Germinal center (tissue), 1 donor: ENCODE measurements at places on chromosomes 2 and 18.

DNA sequence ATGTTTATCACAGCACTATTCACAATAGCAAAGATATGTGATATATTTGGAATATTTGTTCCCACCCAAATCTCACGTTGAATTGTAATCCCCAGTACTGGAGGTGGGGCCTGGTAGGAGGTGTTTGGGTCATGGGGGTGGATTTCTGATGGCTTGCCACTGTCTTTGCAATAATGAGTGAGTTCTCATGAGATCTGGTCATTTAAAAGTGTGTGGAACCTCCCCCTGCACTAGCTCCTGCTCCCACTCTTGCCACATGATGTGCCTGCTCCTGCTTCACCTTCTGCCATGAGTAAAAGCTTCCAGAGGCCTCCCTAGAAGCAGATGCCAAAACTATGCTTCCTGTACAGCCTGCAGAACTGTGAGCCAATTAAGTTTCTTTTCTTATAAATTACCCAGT, 72.2 kb upstream of the DYNC1I2 start:
- DNase-seq = no peak

GRCh38 chr2:10030311-10030736, 13.0 kb upstream of the KLF11 start:
- DNase-seq = no peak

DNA sequence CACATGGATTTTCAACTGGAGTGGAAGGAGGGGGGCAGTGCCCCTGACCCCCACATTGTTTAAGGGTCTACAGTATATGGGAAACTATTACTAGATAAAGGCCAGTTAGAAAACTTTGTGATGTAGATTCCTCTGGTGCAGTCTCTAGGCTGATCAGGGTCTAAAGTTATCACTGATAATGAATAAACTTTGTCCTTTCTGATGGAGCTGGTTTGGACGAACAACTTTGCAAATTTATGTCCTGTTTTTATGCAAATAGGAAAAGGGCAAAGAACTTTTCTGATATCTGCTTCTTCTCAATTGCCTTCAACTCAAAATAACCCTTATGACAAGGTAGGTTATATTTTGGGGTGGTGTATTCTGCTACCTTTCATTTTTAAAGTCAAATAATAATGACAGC, 829.2 kb upstream of the ACVR2A start:
- no peak for DNase-seq

GRCh38 chr18:53458944-53459580, 765.4 kb downstream of the MBD2 start:
- DNase-seq = no peak

DNA sequence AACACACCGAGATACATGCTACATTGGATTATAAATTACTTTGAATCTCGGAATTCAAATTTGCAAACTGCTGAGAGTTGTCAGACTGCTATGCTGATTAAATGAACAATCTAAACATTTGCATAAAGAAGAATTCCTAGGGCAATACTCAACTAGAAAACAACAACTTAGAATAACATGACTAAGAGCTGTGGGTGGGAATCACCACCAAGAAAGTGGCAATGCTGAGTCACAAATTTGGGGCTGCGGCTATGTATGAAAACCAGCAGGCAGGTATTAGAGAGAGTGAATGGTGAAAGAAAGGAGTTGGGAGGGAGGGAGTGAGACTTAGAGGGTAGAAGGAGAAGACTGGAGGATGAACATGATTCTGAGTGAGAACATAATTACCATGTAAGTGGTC, 559.5 kb downstream of the PIK3C3 start:
- DNase-seq = no peak

GRCh38 chr2:73983322-73984202, 1.1 kb upstream of the TET3 start:
- no peak for DNase-seq

GRCh38 chr2:177312562-177312961, 48.0 kb upstream of the NFE2L2 start:
- DNase-seq = no peak

DNA sequence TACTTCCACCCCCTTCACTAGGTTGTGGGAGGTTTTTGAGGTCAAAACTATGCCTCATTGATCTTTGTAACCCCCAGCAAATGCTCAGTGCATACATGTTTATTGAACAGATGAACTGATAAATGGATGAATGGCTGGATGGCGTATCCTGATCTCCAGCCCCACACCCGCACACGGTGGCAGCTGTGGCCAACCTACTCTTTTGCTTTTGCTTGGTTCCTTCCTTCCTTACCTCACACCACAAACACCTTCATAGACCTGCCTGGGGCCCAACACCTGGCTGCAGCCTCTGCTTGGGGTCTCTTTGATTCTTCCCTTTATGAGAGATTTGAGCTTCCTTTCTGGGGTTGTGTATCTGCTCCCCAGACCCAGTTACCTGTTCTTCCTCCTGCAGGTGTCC, 25.9 kb downstream of the SPP2 start:
- no peak for DNase-seq

DNA sequence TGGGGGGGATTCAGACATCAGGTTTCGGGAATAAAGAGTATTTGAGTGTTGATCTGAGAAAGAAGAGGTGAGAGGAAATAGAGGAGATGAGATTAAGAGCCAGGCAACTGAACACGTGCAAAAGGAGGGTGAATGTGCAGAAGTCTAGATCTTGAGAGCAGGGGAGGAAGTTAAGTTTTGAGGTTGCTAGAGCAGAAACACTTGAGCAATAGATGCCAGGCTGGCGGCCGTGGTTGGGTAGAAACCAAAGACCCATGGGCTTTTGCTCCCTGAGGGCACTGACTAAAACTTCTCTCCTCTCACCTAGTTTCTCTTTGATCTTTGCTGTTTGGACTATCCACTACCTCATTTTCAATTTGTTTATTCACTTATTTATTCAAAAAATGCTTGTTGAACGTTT, 116.0 kb downstream of the CDC42EP3 start:
- peak; percentile 62 for DNase-seq

DNA sequence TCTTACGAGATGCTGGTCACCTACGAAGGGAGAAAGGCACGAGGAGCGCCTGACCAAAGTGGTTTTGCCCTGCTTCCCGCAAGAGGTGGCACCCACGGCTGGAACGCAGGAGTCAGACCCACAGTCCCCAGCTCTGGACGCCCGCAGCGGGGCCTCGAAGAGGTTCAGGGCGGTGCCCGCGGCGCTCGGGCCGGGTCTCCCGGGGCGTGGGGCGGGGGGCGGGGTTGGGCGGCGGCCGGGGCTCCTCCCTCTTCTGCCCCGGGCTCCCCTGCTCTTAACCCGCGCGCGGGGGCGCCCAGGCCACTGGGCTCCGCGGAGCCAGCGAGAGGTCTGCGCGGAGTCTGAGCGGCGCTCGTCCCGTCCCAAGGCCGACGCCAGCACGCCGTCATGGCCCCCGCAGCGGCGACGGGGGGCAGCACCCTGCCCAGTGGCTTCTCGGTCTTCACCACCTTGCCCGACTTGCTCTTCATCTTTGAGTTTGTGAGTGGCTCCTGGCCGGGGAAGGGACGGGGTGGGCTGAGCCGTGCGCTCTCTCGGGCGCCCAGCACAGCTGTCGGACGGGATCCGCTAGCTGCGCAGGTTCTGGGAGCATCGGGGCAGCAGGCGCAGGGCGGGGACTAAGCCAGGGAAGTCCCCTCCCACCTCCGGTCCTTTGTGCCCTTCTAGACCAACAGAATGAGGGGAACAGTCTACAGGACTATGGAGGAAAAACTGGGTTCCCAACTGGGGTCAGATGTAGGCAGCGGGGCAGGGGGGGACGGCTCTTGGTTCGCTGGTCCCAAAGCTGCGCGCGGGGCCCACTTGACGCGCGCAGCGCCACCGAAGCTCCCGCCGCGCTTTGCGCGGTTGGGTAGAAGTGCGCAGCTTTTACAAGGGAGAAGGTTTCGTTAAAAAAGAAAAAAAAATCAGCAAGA, at the start of gene MAL:
TSS of gene MAL (plus strand) at position 303 of the 914 bp plus-strand sequence. CDS start at position 388, 85 bp downstream.
- peak; percentile 23 for DNase-seq

GRCh38 chr2:111216811-111217652, 96.3 kb downstream of the BCL2L11 start:
- no peak for DNase-seq

DNA sequence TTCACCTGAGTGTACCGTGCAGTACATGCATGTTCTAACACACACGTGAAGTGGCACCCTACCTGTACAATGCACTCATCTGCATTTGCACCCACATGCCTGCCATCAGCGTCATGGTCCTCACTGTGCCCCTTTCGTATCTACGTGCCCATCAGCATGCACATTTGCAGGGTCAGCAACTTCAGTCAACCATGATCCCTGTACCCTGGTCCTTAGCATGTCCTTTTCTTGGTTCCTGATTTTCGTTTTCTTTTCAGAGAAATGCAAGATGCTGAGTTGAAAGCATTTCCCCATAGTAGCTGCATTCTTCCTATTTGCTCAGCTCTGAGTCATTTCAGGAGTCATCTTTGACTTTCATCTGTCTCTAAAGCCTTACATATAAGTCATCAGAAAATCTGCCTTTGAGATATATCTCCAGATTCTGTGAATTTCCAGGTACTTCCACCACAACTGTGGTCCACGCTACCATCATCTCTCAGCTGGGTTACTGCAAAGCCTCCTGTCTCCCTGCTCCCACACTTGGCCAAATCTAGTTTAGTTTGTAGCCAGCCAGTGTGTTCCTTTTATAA, 14.7 kb upstream of the PUM2 start:
- no peak for DNase-seq

DNA sequence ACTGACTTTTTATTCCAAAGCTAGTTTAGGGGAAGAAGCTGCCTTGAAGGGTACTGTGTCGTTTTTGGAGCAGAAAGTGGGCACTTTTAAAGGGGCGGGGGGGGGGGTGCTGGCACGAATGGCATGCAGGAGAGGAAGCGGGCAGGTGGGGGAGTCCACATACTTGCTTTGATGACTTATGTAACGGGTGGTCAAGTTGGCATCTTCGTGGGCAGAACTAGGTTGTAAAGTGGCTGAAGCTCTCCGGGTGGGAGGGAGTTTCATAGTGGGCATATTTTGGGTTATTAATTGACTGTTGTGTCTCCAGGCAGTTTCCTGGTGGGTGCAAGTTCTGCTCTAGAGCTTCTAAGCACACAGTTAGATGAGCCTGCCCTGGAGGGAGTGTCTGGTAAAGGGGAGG, 19.9 kb downstream of the PCARE start:
- DNase-seq = no peak

GRCh38 chr2:226888971-226889370, 53.1 kb downstream of the RHBDD1 start:
- no peak for DNase-seq

DNA sequence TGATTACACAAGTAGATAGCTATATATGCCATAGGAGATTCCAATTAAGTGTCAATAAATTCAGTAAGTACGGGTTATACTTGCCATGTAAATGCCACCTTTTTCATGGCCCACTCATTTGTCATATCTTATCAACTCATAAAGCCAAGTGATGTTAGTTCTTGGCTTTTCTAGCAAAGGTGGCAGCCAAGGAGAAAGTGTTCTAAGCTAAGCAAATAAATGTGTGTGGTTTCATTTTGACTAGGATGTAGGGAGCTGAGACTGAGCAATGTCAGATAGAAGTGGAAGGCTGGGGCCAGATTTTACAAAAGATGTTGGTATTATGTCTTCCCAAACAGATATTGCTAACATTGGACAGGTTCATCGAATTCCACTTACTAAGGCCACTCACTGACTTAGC, 952.0 kb downstream of the SLC4A3 start:
- no peak for DNase-seq

- no peak for DNase-seq
Measured at GRCh38 chr2:225164401-225165050, 122.3 kb upstream of the DOCK10 start.

GRCh38 chr2:202014759-202015211, 18.9 kb upstream of the FZD7 start:
- DNase-seq = no peak

- no peak for DNase-seq
Measured at GRCh38 chr2:49035481-49035880, 118.8 kb downstream of the FSHR start.

- DNase-seq = peak; percentile 70
Measured at GRCh38 chr2:88671786-88672427, 19.6 kb upstream of the RPIA start.

DNA sequence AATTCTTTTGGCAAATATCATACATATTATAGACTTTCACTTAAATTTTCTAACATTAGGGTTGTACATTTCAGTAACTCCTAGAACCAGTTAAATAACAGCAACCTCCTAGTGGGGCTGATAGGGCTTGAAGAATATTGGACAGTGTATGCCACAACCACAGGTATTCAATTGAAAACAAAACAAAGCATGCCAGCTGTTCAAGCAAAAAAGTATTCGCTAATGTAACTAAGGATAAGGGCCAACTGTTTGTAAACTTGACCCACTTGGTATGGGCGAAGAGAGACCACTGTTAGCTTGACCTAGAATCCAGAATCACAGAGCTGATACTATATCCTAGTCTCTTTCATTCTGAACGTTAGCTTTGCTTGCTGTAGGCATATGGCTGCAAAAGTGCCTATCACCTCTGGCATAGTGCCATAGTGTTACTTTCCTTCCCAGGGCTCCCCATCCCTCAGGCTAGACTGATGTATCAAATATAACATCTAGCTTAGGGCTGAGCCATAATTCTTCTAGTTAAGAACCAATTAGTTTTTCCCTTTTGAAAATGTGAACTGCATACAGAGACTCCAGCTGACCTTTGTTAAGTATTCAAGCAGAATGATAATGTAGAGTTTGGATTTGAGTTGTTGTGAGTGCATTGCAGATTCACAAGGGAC, 458.8 kb upstream of the NRXN1 start:
- DNase-seq = no peak

GRCh38 chr2:85439025-85439472, 20.5 kb downstream of the SH2D6 start:
- DNase-seq = no peak

DNA sequence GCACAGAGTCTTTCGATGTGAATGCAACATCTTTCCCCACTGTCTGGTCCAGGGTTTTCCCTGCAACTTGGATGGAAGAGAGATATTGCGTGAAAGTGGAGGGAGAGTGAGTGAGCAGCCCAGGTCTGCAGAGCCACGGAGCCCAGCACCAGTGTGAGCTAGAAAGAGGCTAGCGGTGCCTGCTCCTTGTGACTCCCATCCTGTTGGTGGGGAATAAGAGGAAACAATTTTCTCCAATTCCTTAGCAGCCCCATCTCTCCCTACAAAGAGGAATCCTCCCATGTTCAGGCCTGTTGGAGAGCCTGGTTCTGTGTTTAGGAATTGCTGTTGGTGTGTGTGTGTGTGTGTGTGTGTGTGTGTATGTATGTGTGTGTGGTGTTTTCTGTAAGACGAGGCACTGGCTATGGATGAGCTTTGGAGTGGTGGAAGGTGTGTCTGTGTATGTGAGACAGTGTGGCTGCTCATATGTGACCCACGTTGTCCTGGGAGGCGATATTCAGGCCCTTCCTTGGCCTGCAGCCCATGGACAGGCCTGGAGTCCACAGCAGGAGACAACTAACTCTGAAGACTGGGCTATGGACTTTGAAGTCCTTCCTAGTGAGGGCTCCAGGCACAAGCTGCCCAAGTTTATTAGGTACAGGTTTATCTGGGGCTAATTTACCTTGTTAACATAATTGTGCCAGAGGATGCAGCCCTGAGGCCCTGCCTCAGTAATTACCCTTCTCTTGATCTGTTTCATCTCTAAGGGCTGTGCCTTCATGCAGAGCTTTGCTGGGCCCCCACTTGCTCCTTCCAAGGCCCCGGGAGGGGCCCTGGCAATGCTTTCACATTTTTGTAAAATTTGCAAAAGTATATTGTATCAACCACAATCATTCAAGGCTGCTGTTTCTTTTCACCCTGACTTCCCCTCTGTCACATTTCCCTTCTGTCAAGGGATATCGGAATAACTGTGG, 88.6 kb upstream of the HAAO start:
- DNase-seq = no peak

GRCh38 chr2:235051436-235052260, 99.8 kb downstream of the SH3BP4 start:
- DNase-seq = no peak

- no peak for DNase-seq
Measured at GRCh38 chr2:61704364-61704763, 149.5 kb downstream of the FAM161A start.
